ENCODE measurements at places on chromosomes 12 and 14.

- no peak for DNase-seq
Measured at GRCh38 chr14:51317373-51317772, 77.3 kb downstream of the TMX1 start.

DNA sequence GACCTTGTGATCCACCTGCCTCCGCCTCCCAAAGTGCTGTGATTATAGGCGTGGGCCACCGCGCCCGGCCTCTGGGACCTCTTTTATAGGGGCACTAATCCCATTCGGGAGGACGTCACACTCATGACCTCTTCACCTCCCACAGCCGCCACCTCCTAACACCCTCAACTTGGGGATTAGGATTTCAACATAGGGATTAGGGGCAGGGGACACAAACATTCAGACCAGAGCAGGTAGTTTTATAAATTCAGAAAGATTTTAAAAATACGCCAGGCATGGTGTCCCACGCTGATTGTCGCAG, 49.4 kb downstream of the TPCN1 start:
- DNase-seq: no peak

DNA sequence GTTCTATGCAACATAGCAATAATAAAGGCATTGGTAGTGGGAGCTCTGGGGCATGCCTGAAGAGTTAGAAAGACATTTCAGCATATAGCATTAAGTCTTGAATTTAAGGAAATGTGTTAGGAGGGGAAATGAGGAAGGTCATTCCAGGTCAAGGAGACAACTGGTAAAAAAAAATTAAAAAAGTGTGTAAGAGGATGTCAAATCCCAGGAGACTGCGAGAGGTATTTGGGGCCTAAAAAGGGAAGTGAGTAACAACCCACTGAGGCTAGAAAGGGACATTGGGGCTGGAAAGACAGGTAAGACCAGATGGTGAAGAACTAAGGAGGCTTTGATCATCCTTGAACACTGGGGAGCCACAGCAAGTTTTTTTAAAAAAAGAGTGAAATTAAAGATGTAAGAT, 152.9 kb downstream of the SLC25A21 start:
- no peak for DNase-seq

- no peak for DNase-seq
Measured at GRCh38 chr14:101624536-101624935, 63.2 kb downstream of the DIO3 start.

DNA sequence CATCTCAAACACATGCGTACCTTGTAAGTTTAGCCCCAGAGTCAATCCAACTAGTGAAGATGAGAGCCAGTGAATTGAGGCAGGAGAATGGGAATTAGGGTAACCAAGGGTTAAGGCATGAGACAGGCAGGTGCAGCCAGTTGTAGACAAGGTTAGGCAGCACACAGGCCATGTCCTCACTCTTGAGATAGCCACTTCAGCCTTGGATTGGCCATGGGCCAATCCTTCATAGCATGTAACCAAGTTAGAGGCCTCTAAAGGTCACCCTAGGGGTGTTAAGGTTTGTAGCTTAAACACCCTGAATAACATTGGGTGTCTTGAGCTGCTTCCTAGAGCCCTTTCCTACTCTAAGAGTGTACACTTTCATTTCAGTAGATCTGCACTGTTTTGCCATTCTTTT, 208.2 kb upstream of the RBM19 start:
- DNase-seq: no peak

GRCh38 chr12:18939051-18939450, 190.5 kb upstream of the PLEKHA5 start:
- no peak for DNase-seq

- DNase-seq: no peak
Measured at GRCh38 chr12:42686514-42687172, 97.1 kb upstream of the PRICKLE1 start.

GRCh38 chr12:47767216-47767724, 5.8 kb upstream of the SLC48A1 start:
- DNase-seq: peak; percentile 66

- DNase-seq: no peak
Measured at GRCh38 chr14:29321646-29322045, 555.1 kb downstream of the FOXG1 start.

- no peak for DNase-seq
Measured at GRCh38 chr12:132423251-132423819, 66.6 kb upstream of the FBRSL1 start.

GRCh38 chr14:79661752-79662151, 549.6 kb downstream of the DIO2 start:
- DNase-seq: no peak

- no peak for DNase-seq
Measured at GRCh38 chr12:25689996-25690501, 137.0 kb upstream of the LMNTD1 start.

DNA sequence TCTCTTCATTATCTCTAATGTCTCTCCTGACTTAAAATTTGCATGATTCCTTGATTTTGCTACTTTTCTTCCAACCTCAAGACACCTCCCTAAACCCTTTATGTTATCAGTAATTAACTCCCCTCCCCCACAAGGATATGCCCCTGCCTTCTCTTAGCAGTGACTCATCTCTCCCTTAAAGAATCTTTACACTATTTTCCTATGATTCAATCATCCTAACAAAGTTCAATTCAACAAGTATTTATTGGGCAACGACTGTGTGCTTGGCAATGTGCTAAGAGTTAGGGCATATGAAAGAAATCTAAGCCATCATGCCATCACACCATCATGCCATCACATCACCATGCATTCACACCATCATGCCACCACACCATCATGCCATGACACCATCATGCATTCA, 80.1 kb downstream of the ANO2 start:
- DNase-seq: no peak

GRCh38 chr12:92124689-92125029, 21.0 kb downstream of the BTG1 start:
- no peak for DNase-seq

DNA sequence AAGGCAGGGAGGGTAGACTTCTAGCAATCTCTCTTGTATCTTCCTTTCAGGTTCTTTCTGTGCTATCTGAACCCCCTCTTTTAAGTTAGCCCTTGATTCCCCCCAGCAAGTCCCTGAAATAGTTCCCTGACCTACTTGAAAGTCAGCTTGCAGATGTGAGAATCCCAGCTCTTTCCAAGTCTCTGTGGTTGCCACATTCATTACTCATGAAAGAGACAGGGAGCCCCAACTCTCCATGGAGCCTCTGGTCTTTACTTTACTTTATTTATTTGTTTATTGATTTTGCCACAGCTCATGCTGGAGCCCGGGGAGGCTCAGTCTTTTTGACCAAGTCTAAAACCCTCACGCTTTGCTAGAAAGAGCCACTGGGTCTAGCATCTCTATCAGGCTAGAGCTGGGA, 193.6 kb upstream of the FAR2 start:
- no peak for DNase-seq

DNA sequence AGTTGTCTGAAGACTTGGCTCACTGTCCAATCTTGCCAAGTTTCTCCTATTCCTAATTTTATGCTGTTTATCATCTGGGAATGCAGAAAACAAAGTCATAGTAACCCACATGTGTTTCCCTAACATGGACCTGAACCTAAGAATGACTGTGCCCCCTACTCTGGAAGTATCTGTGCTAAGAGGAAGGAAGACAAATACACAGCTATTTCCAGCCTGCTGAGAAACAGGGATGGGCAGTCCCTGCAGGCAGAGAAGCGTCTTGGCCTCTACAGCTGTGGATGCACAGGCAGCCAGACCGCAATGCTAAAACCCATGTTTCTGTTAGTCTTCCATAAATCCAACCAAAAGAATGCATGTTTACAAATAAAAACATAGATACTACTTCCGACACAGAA, 56.2 kb downstream of the DUSP16 start:
- no peak for DNase-seq

DNA sequence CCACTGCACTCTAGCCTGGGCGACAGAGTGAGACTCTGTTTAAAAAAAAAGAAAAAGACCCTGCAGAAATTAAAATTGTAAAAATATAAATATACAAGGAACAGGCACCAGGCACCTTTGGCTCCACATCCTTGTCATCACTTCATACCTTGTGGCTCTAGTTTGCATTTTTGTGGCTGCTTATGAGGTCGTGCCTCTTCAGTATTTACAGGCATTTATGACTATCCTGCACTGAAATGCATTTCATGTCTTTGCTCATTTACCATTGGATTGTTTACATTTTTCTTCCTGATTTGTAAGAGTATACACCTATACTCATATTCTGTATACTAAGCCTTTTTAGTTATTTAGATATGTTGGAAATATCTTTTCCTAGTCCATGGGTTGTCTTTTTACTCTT, 20.1 kb downstream of the BICD1 start:
- DNase-seq: no peak

GRCh38 chr12:93025145-93026103, 96.3 kb upstream of the EEA1 start:
- DNase-seq: no peak

DNA sequence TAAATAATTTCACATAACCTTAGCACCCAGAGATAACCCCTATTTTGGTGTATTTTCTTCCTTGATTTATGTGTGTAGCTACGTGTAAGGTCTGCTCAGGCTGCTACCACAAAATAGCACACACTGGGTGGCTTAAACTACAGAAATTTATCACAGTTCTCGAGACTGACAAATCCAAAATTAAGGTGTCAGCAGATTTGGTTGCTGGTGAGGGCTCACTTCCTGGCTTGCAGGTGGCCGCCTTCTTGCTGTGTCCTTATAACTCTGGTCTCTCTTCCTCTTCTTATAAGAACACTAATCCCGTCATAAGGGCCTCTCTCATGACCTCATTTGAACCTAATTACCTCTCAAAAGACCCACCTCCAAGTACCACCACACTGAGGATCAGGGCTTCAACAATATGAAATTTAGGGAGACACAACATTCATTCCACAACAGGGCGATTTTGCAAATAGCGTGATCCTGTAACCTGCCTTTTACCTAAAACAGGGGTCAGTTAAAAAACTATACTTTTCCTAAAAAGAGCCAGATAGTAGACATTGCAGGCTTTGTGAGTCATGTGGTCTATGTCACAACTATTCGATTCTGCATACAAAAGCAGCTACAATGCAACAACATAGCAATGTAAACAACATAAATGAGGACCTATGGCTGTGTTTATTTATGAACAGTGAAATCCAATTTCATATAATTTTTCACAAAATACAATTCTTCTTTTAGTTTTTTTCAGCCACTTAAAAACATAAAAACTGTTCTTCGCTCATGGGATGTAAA, 371.7 kb downstream of the DPF3 start:
- no peak for DNase-seq

- DNase-seq: peak; percentile 73
Measured at GRCh38 chr12:113184900-113185179, 438 bp downstream of the DDX54 start.

GRCh38 chr12:113226696-113227568, 5.7 kb downstream of the TPCN1 start:
- no peak for DNase-seq

DNA sequence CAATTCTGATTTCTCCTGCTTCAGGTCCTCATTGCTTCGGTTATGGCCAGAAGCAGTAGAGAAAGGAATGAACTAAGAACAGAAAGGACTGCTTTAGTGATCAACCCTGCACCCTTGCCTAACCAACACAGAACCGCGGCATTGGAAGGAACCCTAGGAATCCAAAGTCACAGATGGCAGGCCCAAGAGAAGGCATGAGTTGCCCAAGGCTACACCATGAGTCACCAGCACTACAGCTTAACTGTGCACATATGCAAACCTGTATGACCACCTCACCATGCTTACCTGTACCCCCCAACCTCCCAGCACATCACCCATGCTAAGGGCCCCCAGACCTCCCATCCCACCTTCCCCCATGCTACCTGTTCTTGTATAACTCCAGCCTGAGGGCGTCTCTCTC, 25.9 kb upstream of the BLTP3B start:
- no peak for DNase-seq
